ENCODE measurements at places on chromosomes 1 and 21.

DNA sequence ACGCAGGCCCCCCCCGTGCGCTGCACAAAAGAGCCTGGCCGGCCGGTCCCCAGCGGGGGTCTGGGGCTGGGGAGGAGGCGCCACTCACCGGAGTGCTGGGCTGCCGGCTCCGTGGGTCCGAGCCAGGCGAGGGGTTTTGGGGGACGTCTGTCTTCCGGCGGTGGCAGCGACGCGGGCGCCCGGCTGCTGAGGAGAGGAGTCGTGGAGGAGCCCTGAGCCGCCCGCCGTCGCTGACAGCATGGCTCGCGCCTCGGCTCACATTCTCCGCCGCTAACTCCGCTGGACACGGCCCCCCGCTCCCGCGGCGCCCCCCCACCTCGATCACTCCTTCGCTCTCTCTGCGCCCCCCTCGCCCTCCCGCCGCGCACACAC is 649 bp downstream of the AHDC1 start:
- DNase-seq = peak; percentile 59

DNA sequence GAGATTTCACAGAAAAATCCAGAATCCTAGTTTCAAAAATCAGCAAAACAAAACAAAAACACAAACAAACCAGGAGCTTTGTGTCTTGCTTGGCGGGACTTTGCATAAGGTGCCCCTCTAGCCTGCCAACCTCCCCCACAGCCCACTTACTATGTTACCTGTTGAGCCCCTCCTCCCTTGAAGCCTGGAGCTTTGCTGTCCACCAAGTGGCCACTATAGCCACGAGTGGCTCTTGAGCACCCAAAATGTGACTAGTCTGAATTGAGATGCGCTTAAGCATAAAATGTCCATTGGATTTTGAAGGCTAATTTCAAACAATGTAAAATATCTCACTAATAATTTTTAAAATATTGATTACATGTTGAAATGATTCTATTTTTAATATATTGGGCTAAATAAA is 12.2 kb downstream of the TFAP2E start:
- no peak for DNase-seq

GRCh38 chr1:226402739-226403165 is 5.1 kb downstream of the PARP1 start:
- no peak for DNase-seq

DNA sequence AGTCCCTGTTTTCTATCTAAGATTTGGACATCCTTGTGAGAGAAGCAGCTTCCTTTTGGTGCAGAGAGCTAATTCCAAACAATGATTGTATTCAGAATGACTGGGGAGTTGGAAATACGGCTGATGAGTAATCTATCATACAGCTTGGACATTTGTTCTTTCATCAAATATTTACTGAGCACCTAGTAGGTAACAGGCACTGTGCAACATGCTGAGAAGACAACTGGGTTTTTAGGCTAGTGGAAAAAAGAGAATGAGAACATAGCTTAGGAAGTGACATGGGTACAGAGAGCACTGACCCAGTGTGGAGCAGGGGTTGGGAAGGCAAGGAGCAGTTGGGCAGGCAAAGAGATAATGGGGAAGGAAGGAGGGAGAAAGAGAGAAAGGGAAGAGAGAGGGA is 87.5 kb downstream of the TBX19 start:
- no peak for DNase-seq

DNA sequence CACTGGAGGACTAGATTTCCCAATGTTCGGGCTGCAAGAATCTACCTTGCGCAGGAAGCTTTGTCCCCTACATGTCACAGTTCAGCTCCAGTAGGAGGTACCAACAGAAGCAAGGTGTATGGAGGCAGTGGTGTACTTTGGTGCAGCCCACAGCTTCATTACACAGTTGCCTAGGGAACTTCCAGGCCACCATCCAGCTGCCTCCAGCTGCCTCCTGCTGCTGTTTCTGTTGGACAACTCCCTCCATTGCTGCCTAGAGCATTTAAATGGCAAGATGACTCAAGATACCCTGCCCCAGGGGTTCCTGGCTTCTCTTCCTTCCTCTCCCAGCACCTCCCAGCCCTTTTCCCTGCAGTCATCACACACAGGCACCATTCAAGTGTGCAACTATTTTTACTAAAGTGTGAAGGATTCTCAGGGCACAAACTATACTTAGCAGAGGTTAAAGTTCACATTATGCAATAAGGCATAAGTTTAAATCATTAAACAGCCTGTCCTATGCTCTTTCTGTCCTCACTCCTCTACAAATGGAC is 39.0 kb upstream of the ATP1A1 start:
- DNase-seq = no peak

GRCh38 chr1:34640654-34641401 is 114.0 kb upstream of the GJB5 start:
- DNase-seq = no peak

- no peak for DNase-seq
Measured at GRCh38 chr1:204222764-204223055, 8.9 kb upstream of the GOLT1A start.

GRCh38 chr1:246292571-246292970 is 214.5 kb downstream of the SMYD3 start:
- no peak for DNase-seq

DNA sequence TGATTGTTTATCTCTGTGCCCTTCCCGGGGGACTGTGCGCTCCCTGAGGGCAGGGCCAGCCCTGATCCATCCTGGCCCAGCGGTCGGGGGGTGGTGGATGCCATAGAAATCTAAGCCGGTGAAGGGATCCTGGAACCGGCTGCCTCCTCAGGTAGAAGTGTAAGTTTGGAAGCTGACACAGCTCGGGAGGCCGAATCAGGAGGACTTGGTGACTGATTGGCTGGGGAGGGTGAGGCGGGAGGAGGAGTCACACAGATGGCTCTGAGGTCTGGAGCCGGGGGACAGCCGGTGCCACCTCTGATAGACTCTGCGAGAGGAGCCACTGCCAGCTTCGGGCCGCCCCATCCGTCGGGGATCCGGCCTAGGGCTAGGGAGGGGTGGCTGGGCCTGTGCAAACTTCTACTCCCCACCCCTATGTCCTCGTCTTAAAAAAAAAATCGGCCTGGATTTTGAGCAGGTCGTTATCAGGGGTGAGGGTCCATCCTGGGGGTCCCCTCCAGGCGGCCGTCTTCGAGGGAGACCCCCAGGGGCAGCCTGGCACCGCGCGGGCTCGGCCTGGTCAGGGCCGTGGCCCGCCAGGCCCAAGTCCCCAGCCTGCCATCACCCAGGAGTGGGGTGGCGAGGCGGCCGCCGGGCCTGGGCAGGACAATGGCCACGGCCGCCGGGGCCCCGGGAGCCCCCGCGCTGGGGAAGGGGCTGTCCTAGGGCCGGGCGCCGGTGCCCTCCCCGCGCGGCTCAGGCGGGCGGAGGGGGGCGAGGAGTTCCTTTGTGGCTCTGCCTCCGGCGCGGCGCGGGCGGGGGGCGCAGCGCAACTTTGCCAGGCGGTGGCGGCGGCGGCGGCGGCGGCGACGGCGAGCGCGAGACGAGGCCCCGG is 708 bp upstream of the ZNF362 start:
- peak; percentile 59 for DNase-seq

- DNase-seq = peak; percentile 64
Measured at GRCh38 chr1:11736746-11737639, 1.1 kb downstream of the AGTRAP start.

- DNase-seq = no peak
Measured at GRCh38 chr1:87754139-87754538, 425.5 kb downstream of the LMO4 start.

DNA sequence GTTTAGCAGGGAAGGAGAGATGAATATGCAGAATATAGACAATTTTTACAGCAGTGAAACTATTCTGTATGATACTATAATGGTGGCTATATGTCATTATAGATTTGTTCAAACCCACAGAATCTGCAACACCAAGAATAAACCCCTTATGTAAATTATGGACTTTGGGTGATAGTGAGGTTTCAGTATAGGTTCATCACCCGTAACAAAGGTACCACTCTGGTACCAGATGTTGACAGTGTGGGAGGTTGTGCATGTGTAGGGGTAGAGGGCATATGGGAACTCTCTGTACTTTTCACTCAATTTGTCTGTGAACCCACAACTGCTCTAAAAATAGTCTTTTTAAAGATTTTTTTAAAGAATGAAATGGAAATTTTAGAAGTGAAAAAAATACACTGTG is 29.9 kb upstream of the PRDX6 start:
- DNase-seq = no peak

GRCh38 chr1:29754573-29755375 is 518.5 kb downstream of the PTPRU start:
- no peak for DNase-seq

DNA sequence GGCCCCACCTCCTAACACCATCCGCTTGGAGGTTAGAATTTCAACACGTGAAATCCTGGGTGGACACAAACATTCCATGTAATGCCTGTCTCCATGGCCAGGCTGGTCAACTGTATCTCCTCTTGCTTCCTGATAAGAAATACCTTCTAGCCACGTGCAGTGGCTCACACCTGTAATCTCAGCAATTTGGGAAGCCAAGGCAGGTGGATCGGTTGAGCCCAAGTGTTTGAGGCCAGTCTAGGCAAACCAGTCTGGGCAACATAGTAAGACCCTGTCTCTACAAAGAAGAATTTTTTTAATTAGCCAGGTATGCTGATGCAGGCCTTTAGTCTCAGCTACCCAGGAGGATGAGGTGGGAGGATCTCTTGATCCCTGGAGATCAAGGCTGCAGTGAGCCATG is 58.3 kb upstream of the GALNT2 start:
- DNase-seq = no peak

DNA sequence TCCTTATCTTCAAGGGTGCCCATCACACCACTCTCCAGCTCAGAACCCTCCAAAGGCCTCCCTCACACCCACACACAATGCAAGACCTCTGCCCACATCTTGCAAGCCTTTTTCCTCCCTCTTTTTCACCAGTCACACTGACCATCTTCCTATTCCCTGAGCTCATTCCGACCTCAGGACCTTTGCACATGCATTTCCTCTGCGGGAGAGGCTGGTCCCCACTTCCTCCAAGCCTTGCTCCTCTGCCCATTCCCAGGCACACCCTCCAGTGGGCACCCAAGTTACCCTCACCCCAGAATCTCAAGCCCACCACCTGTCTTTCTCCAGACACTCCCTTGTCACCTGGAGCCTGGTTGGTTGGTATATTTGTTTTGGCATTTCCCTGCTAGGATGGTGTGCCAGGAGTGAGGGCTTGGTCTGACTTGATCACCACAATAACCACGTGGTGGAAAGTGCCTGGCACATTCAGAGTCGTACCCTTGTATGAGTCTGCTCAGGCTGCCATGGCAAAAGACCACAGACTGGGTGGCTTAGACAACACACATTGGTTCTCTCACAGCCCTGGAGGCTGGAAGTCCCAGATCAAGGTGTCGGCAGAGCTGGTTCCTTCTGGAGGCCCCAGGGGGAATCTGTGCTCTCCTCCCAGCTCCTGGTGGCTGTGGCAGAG is 13.2 kb downstream of the MX2 start:
- DNase-seq = no peak

DNA sequence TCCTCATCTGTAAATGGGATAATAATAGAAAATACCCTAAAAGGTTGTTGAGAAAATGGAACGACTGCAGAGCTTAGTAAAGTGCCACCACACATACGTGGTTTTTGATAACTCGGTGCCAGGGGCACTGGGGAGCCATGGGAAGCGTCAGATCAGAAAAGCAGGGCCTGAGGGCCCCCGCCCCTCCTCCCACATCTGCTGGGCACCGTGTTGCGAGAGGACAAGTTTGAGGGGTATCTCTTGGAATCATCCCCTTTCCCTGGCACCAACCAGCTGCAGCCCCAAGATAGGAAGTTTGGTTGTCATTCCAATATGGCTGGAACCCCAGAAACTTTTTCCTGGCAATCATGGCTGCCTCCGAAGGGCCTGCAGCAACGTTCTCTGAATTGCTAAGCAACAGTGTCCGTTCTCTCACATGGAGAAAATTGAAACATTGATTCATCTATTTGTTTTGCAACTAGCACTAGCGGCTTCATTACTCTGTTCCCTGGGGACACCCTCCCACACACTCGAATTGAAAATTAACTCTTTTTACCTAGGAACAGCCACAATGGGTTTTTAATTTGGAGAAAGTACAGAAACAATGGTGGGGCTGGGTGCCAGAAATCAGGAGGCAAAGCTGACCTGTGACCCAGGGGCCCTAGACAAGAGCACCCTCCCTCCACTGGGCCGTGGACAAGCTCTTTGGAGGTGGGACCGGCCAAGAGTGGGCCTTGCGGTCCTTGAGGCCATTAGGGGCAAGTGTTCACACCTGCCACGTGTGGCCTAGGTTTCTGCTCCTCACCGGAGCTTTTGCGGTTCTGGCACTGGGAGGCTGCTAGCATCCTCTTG is 190.0 kb upstream of the VAMP3 start:
- no peak for DNase-seq

DNA sequence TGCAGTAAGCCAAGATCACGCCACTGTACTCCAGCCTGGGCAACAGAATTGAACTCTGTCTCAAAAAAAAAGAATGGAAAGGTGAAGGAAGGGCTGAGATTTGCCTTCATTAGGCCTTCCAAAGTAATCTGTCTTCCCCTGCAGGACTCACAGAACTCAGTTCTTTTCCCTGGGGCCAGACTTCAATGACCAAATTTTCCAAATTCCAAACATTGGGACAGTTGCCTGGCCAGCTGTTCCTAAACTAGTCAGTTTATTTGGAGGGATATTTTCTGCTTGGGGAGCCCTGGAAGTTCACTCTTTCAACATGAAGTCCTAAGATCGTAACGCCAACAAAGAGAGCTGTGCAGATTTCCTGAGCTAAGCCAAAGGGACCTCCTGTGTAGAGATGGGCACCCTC is 5.4 kb upstream of the DEDD start:
- DNase-seq = no peak

DNA sequence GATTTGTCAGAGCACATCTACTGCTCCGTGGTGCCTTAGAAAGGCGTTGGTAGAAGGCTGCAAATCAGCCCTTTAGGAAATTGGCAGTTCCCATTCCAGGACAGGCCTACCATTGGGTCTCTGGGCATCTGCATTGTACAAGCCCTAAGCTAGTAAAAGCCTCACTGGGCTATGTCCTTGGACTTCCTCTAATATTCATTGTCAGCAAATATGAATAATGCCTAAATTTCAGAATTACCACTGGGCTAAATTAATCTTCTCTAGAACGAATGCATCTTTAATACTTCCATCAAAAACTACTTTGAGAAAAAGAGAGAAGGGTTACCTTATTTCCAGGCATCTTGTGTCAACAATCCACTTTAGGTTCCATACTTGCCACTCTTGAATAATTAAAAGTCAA is 41.5 kb upstream of the ATP1A1 start:
- DNase-seq = no peak

DNA sequence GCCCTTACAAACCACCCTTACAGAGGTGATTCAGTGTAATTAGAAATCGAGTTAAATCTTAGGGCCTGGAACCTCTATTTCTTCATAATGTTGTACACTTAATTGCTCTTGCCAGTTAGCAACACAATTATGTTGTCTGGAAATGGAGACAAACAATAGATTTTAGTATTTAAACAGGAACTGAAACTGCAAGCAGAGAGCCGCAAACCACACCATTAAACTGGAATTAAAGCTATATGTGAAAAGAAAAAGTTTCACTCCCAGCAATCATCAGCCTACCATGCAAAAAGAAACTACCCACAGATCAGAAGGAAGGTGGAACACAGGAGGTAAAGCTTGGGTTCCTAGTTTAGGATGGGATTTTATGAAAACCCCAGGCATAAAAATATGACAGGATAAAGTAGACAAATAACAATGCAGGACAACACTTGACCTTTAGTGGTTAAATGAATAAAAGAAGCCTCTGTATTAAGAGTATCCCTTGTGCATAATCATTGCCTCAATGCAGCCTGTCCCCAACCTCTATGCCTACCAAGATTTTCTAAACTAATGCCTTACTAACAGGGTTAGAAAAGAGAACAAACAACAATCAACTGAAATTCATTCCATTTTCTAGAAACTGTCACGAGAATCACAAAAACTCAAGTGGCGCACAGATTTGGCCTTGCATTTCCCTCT is 304.3 kb upstream of the ESRRG start:
- DNase-seq = peak; percentile 43

Data from OCI-LY7 (cell line).